ENCODE measurements at places on chromosomes 6 and 20.

GRCh38 chr6:154515826-154516225, 5.3 kb upstream of the CNKSR3 start:
- no peak for DNase-seq

DNA sequence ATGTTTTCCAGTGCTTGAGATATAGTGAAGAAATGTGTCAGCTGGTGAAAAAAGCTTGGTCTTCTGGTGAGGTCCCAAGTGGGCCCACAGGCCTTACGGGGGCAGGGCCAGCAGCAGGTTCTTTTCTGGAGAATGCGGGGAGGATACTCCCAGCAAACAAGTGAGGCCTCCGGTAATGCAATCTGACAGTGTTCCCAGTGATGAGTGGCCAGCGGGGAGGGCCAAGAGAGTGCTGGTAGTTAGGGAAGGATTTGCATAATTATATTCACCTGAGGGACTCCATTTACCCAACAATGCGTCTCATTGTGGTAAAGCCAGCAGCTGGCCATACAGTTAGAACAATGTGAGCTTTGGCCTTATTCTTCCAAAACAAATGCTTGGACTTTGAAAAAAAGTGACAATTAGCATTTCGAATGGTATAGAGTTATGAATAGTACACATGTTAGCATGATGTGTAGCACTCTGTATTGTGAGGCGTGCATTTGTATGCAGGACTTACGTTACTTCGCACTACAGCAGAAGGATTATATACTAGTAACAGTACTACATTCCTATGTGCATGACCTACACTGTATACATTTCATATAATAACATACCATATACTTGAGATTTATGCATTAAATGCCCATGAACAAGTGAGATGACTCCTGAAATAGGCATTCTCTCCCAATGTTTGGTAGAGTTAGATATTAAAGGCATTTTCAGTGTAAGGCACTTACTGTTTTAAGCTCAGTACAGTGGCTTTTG, 69.8 kb downstream of the MYB start:
- DNase-seq, result no peak

- DNase-seq, result no peak
These were observed 32.1 kb upstream of the RIN2 start for GRCh38 chr20:19725814-19726525.

GRCh38 chr6:133460101-133460500, 218.9 kb downstream of the EYA4 start:
- no peak for DNase-seq

GRCh38 chr6:39281312-39281980, 32.8 kb downstream of the KCNK17 start:
- DNase-seq, result no peak

- no peak for DNase-seq
These were observed 58.9 kb upstream of the TRAF3IP2 start for GRCh38 chr6:111664565-111665030.

GRCh38 chr6:33714385-33715040, 3.0 kb upstream of the UQCC2 start:
- no peak for DNase-seq

- no peak for DNase-seq
These were observed 347.0 kb downstream of the RNGTT start for GRCh38 chr6:88616380-88616779.

DNA sequence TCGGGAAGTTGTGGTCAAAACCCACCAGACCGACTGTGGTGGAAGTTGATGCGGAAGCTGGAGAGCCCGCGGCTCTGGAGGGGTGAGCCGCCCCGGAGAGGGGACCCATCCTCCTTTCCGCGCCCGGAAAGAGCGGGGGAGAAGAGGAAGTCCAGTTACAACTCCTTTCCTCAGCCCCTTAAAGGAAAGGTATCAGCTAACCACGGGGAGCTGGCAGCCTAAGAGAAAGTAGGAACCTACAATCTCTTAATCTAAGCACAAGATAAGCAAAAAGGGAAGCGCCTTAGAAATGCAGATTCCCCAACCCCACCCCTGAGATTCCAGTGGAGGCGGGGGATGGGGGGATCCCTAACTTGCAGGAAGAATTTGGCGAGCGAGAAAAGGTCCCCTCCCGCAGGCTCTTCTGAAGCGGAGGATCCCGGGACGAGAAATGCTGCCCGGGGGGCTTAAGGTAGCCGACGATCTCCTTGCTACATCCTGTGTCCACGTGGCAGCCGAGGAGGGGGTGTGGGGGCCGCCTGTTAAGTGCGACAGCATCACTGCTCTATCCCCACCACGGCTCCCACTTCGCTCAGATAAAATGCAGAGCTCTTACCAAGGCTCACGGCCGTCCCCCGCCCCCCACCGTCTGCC, 87.5 kb downstream of the ZFP64 start:
- no peak for DNase-seq

- DNase-seq, result no peak
These were observed 455.9 kb upstream of the JARID2 start for GRCh38 chr6:14789996-14790395.

GRCh38 chr6:26124781-26125685, 37.8 kb downstream of the HFE start:
- peak; percentile 34 for DNase-seq

DNA sequence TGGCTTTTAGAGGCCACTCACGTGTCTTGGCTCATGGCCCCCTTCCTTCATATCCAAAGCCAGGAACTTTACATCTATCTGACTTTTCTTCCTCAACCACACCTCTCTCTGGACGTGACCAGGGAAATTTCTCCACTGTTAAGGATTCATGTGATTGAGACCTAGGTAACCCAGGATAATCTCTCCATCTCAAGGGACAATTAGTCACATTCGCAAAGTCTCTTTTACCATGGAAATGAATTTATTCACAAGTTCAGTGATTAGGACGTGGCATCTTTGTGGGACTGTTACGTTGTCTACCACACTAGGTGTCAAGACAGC, 227.5 kb upstream of the RAB32 start:
- no peak for DNase-seq

All from activated CD4-positive, alpha-beta T cell treated with anti-CD3 and anti-CD28 coated beads, Interleukin-2, amount 50 U/mL, for 48 hours (primary cell).